Activated CD8-positive, alpha-beta memory T cell treated with anti-CD3 and anti-CD28 coated beads for 1 hour (primary cell): ENCODE measurements at places on chromosomes 5 and 9.

DNA sequence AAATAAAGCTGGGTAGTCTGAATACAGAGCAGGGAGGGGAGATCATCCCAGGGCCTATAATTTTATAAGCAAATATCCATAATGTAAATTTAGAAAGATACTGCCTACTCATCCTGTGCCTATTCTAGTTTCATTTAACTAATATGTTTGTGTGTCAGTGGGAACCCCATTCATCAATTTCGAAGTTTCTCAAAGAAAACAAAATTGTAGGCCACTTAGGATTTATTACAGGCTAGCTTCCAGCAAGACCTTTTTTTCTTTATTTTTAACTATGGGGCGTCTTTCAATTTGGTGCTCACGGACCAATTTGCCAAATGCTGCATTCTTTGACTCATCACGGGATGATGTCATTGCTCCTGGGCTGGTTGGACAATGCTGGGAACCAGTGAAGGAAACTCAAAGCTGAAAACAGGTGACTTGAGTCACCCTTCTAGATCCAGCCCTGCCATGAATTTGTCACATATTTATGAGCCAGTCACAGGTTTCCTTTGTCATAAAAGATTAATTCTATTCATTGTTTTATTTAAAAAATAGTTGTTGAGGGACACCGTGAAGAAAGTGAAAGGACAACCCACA is 13.4 kb downstream of the PCSK5 start:
- DNase-seq: no peak

GRCh38 chr5:66646570-66646969 is 50.4 kb downstream of the MAST4 start:
- DNase-seq: no peak

- DNase-seq: no peak
Observed at GRCh38 chr9:82206946-82207345, 218.4 kb downstream of the SPATA31D1 start.

DNA sequence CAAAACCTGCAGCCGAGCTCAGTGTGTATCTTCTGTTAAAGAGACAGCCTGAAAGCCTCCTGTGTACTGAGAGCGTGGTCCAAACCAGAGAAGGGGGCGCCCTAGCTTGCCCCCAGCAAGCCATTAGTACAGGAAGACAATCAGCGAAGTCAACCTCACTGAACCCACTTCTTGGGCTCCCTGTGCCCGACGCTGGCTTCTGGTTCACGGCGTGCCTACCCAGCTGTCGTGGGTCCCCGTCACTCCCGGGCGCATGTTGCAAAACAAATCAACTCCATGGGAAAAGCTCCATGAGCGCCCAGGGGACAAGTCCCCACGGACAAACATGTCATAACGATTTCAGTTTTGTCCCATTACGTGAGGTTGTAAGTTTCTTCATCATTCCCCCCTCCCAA is 326.9 kb downstream of the SH3GL2 start:
- no peak for DNase-seq

DNA sequence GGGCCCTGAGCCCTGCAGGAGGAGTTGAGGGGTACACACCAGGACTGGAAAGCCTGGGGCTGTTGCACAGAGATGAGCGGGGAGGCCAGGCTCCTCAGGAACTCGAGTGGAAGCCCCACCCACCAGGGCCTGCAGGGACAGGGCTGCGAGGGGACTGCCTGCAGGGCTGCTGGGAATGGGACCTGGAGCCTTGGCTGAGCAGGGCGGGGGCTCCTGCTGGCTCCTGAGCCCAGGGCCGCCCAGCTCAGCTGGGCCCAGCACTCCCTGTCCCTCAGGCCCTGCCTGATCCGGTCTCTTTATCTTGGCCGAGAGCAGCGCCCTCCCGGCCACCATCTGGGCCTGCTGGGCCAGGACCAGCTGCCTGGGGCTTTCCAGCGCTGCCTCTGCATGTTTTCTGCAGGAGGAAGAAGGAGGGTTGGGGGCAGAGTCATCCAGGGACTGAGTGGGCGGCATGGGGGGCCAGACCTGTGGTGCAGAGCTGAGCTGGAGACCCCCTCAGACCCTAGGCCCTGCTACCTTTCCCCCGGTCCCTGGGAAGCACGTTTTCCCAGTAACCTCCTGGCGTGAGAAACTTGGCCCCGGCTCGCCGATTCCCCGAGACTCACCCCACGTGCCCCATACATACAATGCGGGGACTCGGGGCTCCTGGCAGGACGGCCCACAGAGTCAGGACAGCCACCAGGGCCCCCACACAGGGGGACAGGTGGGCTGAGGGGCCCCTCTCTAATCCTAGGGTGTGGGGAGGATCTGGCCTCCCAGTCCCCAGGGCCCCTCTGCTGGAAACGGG is 9.4 kb downstream of the LCN12 start:
- DNase-seq: no peak

GRCh38 chr9:89388084-89388867 is 70.0 kb downstream of the SECISBP2 start:
- no peak for DNase-seq
